ENCODE measurements at places on chromosomes 5 and 9.

- DNase-seq, result no peak
Observed at GRCh38 chr5:174690271-174690670, 34.1 kb upstream of the MSX2 start.

- no peak for DNase-seq
Observed at GRCh38 chr5:44932922-44933585, 124.3 kb downstream of the MRPS30 start.

GRCh38 chr5:174273325-174273724 lies 227.8 kb downstream of the NSG2 start:
- DNase-seq, result no peak

DNA sequence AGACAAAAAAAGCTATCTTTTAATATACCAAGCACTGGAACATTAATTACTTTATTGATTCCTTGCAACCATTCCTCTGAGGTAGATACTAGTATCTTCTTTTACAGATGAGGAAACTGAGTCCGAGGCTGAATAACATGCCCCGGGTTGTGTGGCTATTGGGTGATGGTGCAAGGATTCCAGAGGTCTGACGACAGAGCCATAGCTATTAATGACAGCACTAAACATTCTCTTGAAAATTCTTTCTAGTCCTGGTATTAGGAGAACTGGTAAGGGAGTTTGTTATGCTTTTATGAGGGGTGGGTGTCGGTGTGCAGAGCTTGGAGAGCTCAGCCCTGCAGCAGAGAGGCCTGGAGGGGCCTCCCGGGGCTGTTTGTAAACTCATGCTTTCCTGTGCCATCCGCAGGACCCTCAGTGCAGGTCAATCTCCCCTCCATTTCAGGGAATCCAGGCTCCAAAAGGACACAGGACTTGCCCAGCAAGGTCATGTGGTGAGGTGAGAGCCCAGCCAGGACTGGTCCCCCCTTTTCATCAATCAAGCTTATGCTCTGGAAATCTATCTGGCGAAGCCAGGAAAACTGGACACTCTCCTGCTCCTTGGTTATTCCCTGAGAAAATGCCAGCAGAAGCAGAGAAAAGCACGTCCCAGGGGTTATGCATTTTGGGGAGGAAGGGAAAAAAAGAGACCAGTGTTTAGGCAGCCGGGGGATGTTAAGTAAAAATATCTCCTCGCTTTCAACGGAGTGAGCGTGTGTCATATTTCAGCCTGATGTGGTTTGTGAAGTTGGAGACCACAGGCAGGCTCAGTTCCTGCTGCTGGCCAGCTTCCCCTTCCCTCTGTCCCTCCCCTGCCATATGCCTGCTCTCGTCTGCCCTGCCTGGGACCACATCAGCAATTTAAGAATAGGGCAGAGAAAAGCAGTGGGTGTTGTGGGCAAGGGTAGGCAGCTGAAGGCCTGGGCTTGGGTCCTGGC lies 3.7 kb downstream of the GSN start:
- no peak for DNase-seq

DNA sequence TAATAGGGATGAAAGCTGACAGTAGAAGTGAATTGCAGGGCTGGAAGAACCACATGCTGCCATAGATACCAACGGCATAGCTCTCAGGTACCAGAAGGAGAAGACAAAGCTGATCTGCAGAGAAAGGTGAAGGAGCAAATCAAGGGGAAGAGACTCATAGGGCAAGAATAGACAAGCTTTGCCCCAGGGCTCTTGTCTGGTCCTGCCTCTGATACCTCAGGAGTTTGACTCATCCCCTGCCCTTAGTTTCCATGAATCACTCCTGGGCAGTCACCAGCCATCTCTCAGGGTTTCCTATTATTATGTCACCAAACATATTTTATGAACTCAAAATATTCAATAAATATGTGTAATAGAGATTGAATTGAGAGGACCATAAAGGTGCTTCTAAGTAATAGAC lies 800.9 kb downstream of the DNAH5 start:
- no peak for DNase-seq

DNA sequence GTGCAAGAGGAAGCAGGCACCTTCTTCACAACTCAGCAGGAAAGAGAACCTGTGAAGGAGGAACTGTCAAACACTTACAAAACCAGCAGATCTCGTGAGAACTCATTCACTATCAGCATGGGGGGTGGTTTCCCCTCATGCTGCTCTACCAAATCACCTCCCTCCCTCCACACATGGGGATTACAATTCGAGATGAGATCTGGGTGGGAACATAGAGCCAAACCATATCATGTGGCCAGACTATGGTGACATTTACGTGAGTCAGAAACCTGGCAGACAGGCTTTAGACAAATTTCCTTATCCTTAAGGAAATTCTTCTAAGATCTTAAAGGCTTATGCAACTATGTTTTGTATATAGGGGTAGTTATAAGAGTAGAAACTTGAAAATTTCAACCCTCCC lies 8.7 kb upstream of the AOPEP start:
- no peak for DNase-seq

DNA sequence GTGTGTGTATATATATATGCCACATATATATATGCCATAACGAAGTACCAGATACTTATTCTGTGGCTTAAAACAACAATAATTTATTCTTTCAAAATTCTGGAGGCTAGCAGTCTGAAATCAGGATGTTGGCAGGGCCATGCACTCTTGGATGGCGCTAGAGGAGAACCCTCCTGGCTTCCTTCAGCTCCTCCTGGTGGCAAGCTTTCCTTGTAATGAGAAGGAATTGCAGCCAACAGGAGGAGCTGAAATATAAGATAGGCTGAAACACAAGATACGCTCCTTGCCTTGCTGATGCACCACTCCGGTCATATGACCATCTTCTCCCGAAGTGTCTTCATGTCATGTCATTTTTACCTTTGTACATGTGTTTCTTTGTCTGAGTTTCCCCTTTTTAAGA lies 368.1 kb upstream of the CTNND2 start:
- DNase-seq, result no peak

GRCh38 chr9:35914301-35914807 lies 5.1 kb downstream of the SPAAR start:
- DNase-seq, result no peak

GRCh38 chr5:170120576-170120975 lies 14.9 kb downstream of the FOXI1 start:
- DNase-seq, result no peak

GRCh38 chr5:4905674-4906520 lies 234.2 kb upstream of the ADAMTS16 start:
- peak; percentile 10 for DNase-seq

GRCh38 chr9:112820881-112821280 lies 69.8 kb downstream of the SLC46A2 start:
- DNase-seq, result no peak

- DNase-seq, result no peak
Observed at GRCh38 chr9:95181226-95181818, 136.2 kb downstream of the FANCC start.

GRCh38 chr9:111294691-111295451 lies 35.2 kb downstream of the OR2K2 start:
- no peak for DNase-seq

DNA sequence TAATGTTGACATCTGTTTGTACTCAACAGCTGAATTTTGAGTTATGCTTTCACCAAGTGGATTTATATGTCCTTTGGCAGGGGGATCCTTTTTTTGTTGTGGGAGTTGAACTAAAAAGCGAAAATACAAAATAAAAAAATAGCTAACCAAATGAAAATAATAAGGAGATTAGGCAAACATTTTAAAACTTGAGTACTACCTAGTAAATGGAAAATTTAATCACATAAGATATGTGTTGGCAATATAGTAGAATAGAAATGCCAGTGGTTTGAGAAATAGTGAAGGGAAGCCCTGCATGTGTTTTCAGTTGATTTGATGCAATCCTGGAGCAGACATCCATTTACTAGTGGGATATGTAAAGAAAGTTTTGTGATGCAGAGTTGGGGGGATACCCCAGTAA lies 98.0 kb downstream of the RASGRF2 start:
- DNase-seq, result no peak

- DNase-seq, result no peak
Observed at GRCh38 chr5:33235824-33236223, 204.9 kb upstream of the TARS1 start.

DNA sequence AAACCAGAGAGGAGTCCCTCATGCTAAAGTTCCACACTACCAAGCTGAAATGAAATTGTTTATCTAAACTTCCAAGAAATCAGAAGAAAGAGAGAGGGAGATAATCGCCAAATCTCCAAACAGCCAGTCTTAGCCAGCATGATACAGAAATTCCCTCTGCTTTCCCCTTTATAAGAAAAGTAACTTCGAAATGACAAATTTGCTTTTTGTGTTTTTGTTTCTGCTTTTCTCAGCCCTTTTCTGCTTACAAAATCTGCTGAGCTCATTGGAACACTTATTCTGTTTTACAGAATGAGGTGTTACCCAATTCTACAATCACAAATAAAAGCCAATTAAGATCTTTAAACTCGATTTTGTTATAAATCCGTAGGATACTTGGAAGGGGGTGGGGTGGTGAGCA lies 72.9 kb downstream of the SFXN1 start:
- no peak for DNase-seq

- no peak for DNase-seq
Observed at GRCh38 chr9:126093771-126094170, 232.9 kb upstream of the MVB12B start.

DNA sequence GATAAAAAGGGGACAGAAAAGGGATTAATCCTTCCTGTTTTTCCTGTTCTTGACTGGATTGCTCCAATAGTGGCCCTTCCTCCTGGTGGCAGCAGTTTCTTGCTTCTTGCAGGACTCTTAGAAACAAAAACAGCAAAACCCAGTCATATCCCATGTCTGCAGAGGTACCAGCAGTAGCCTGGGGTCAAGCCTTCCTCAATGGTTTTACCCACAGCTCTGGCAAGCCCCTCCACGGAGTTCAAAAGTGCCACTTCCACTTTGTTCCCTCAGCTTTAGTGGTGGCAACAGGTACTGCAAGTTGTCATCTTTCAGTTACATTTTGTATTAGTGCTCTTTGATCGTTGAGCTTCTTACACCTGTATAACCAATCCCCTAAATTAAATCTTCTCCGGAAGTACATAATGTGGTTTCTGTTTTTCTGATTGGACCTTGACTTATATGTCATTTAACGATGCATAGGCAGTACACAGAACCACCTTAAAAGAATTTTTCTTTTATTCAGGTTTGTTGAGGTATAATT lies 8.7 kb upstream of the RANBP6 start:
- no peak for DNase-seq

GRCh38 chr5:33774341-33774740 lies 117.4 kb downstream of the ADAMTS12 start:
- DNase-seq, result no peak

GRCh38 chr9:117715411-117715989 lies 11.3 kb downstream of the TLR4 start:
- no peak for DNase-seq

DNA sequence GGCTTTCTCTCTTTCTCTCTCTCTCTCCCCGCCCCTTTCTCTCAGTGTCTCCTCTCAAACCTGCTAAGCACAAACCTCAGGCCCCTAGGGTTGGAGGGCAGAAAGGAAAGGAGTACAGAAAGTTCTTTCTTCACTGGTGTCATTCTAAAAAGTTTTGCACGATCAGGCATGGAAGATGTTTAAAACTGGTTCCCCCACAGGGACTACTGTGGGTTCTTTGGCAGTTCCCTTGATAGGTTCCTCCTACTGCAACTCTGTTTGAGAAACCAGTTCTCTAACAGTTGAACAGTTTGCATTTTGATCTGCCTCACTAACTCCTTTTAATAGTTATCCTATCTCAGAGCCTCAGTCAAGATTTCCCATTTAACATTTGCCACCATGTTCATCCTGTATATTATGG lies 82.9 kb downstream of the CDO1 start:
- DNase-seq, result no peak

- DNase-seq, result no peak
Observed at GRCh38 chr5:39640552-39640951, 215.8 kb upstream of the DAB2 start.

DNA sequence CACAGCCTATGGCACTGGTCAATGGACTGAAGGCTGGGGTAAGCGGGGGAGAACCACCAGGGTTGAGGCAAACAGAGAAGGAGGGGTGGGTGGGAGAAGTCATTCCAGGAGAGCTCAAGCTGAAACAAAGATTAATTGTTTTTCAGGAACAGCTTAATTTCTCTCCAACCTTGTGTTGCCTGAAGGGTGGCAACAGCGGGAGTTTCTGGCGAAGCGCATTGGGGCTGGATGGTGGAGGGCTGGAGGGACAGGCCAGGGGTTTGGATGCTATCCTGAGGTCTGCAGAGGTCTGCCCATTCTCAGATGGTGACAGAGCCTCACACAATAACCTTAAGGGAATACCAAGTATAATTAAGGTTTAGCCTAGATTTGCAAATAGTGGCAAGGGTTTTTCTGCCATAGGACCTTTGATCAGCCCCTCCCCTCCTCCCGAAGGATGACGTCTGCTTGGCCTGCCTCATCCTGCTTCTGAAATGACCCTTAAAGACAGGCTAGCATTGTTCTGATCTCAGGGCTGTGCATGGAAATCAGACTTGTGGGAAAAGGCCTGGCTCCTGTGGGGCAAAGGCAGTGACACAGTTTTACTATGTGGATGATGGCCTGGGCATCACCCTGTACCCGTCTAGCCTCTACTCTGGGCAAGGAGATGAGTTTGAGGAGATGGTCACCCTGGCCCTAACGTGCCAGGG lies 32.7 kb downstream of the PSD2 start:
- DNase-seq, result no peak

DNA sequence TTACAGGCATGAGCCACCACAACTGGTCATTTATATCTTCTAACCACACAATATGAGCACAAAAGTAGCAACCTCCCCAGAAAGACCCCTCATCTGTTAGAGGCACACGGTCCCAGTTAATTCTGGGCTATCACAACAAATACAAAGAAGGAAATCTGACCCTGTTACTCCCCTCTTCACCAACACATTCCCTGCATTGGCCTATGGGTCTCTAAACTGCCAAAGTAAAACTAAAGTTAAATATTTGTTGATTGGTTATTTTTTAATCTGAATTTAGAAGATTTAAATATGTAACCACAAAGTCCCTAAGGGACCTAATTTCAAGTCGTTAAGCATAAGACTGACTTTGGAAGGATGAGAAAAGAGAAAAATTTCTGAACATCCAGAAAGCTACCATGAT lies 496.7 kb upstream of the NMUR2 start:
- no peak for DNase-seq

DNA sequence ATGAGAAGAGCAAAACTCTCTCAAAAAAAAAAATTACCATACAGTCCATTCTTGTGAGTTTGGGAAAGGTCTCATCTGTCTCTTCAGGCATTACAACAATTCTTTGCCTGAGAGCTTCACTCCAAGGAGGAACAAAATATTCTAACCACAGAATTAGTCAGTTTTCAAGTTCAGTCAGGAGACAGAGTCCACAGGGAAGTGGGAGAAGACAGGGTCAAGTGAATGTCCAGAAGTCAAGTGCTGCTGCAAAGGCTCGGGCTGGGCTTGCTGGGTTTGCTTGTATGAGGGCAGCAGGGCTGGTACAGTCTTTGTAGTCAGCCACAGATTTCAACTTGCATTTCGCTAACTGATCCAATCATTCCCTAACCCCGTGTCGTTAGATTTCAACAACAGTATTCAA lies 17.6 kb upstream of the HEXB start:
- DNase-seq, result no peak

- no peak for DNase-seq
Observed at GRCh38 chr9:73613092-73613701, 461.5 kb downstream of the ANXA1 start.

- DNase-seq, result no peak
Observed at GRCh38 chr9:92480986-92481633, 1.2 kb downstream of the ASPN start.

Data from hypothalamus (tissue), 51 donors.